ENCODE measurements at places on chromosomes 4 and X.

DNA sequence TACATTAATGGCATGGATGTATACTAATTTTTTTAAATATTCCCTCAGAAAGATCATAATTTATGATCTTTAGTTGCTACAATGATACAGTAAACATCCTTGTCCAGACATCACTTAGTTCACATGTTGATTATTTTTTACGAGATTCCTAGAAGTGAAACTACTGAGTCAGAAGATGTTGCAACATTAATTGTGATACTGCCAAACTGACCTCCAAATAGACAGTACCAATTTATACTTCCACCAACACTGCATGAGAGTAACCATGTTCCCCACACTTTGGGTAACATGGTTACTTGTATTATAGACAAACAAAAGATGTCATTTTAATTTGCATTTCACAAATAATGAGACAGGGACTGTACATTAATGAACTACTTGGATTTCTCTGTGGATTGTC lies 19.6 kb downstream of the RCHY1 start:
- H3K4me1 ChIP-seq, result peaks cover 4% of the 10 kb centered on the region
- H3K27ac ChIP-seq, result no peak overlapping the region
- H3K36me3 ChIP-seq, result peaks cover 35% of the 10 kb centered on the region
- no peaks in the 10 kb centered on the region for H3K27me3 ChIP-seq
- H3K4me3 ChIP-seq, result no peak overlapping the region
- DNase-seq, result no peak

GRCh38 chr4:25112366-25112994 lies 47.8 kb downstream of the SEPSECS start:
- no peak overlapping the region for H3K27ac ChIP-seq
- DNase-seq, result no peak

DNA sequence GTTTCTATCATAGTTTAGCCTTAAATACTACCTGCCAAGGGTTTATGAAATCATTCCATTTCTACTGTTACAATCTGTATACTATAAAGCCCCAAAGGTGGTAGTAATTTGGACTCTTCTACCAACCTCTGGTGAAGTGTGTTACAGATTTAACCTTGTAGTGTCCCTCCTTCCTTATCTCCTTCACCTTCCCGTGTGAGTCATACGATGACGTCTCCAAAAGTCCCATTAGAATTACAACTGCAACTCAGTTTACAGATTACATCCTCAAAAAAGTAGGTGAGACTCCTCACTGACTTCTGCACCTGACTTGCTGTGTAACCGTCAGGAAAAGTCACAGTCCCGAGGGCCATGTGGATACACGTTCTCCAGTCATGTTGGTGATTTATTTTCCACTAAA lies 219.0 kb downstream of the DCTD start:
- no peaks in the 10 kb centered on the region for H3K36me3 ChIP-seq
- H3K4me1 ChIP-seq, result no peaks in the 10 kb centered on the region
- no peak overlapping the region for H3K27ac ChIP-seq

- H3K4me1 ChIP-seq, result no peaks in the 10 kb centered on the region
- H3K27me3 ChIP-seq, result no peaks in the 10 kb centered on the region
- H3K36me3 ChIP-seq, result no peaks in the 10 kb centered on the region
- H3K4me3 ChIP-seq, result no peak overlapping the region
- DNase-seq, result no peak
- no peak overlapping the region for H3K27ac ChIP-seq
These were observed 14.4 kb downstream of the ALG13 start for GRCh38 chrX:111695297-111695880.

DNA sequence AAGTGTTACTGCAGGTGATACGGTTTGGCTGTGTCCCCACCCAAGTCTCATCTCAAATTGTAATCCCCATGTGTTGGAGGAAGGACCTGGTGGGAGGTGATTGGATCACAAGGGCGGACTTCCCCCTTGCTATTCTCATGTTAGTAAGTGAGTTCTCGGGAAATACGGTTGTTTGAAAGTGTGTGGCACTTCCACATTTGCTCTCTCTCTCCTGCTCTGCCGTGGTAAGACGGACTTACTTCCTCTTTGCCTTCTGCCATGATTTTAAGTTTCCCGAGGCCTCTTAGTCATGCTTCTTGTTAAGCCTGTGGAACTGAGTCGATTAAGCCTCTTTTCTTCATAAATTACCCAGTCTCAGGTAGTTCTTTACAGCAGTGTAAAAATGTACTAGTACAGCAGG lies 65.2 kb upstream of the SLC7A11 start:
- DNase-seq, result no peak
- H3K27me3 ChIP-seq, result peaks cover 4% of the 10 kb centered on the region
- H3K4me3 ChIP-seq, result no peak overlapping the region

DNA sequence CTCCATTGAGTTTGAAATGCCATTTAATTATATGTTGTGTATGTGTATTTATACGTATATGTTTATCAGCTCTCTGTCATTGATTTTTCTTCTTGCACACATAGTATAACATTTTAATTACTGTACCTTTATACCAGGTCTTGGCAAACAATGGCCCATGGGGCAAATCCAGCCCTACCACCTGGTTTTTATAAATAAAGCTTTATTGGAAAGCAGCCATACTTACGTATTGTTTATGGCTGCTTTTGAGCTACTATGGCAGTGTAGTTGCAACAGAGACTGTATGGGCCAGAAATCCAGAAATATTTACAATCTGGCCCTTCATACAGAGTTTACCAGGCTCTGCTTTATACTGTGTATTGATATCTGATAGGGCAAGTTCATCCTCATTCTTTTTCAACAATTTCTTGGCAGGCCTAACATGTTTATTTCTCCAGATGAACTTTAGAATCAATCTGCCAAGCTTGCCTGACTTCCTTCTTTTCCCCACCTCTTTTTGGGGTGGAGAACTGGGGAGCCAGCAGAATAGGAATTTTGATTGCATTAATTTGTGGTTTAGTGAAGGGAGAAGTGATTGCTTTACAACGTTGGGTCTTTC lies 15.8 kb downstream of the DCUN1D4 start:
- peaks cover 7% of the 10 kb centered on the region for H3K36me3 ChIP-seq
- no peaks in the 10 kb centered on the region for H3K27me3 ChIP-seq
- H3K4me3 ChIP-seq, result no peak overlapping the region
- no peak overlapping the region for H3K27ac ChIP-seq
- peaks cover 46% of the 10 kb centered on the region for H3K4me1 ChIP-seq

Data from naive B cell (primary cell).